ENCODE measurements at places on chromosomes 16 and 17.

GRCh38 chr17:30095507-30096244 is 20.9 kb upstream of the NSRP1 start:
- DNase-seq, result peak; percentile 49

GRCh38 chr16:15650698-15651171 is 690 bp downstream of the NDE1 start:
- DNase-seq, result no peak

- DNase-seq, result no peak
Measured at GRCh38 chr17:7293816-7294613, 424 bp downstream of the YBX2 start.

DNA sequence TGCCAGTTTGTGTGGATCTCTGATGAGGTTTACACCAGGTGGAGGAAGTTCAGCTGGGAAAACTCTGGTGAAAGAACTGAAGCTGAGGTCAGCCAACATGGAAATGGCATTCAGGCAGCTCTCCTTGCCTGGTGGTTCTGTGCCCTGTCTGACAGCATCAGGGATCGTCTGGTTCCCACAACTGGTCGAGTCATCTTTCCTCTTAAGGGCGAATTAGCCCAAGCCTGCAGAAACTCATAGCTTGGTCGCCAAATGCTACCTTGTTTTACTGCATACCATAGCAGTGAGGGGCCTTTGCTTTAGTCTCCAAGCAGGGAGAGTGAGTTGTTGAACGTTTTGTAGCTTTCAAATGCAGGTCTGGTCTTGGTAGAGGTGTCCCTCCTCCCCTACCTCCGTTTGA is 7.2 kb downstream of the PLCG2 start:
- no peak for DNase-seq

- peak; percentile 71 for DNase-seq
Measured at GRCh38 chr16:25126820-25127232, 15.3 kb downstream of the LCMT1 start.

- DNase-seq, result no peak
Measured at GRCh38 chr17:82876149-82876548, 36.3 kb upstream of the ZNF750 start.

GRCh38 chr16:22235839-22236745 is 30.0 kb downstream of the EEF2K start:
- no peak for DNase-seq

GRCh38 chr16:31916056-31916488 is 42.5 kb downstream of the ZNF267 start:
- DNase-seq, result no peak

DNA sequence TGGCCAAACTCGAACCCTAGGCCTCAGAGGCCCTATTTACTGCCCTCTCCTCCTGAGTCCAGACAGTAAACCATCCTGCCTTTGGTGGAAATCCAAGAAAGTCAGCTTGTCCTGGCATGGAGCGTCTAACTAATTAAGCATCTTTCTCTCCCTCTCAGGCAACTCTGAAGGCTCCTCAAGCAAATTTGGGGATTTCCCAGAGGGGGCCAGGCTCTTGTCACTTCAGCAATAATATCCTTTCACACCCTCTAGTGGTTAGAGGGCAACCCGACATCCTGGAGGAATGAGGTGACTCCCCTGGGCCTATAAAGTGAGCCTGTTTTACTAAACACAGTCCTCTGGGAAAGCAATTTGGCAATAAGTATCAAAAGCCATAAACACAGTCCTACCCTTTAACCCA is 60.4 kb downstream of the NOG start:
- DNase-seq, result no peak

GRCh38 chr16:16150117-16150877 is 73.0 kb downstream of the ABCC6 start:
- no peak for DNase-seq

DNA sequence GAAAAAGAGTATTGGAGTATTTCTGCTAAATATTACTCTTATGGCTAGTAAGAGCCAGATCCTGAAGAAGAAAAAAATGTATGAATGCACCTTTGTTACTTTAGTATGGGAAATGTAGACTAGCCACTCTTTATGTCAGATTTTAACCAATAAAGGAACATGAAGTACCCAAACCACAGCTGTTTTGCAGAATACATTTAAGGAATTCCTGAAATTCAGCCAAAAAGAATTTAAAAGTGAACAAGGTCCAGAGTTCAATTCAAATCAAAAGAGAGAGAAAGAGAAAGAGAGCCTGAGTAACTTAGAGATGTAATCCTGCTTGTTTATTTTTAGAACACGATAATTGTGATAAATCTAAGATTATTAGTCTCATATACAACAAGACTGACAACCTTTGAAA is 1.2 kb downstream of the KCNJ16 start:
- no peak for DNase-seq

- DNase-seq, result no peak
Measured at GRCh38 chr17:5429191-5429887, 9.4 kb downstream of the RPAIN start.

DNA sequence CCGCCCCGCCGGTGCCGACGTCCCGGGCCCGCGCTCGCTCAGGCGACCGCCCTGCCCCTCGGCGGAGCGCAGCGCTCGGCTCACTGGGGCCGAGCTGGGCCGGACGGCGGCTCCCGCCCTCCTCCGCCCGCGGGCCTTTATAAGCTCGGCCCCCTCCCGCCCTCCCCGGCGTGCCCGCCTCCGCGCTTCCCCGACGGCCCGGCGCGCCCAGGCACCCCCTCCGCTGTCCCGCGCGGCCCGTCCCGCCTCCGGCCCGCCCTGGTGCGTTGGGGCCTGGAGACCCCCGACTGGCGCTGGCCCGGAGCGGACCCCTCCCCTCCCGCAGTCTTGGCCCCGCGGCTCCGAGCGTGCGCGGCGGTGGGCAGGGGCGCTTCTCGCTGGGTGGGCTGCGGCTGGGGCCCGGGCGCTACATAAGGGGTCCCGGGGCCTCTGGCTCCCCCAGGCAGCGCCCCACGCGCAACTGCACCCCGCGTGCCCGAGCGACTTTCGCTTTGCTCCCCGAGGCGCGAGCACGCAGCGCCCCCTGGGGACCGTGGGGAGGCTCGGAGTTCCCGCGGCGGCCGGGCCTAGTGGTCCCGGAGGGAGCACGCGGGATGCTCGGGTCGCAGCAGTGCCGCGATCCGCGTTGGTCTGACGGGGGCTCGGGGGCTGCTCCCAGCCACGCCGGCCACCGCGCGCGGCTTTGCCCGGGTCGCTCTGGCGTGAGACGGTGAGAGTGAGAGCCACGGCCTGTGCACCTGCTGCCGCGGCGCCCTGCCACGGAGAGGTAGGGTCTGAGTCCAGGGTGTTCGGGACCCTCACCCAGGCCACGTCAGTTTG is at the start of gene PIEZO1:
Gene PIEZO1 (minus strand): TSS at position 115 of the 819 bp plus-strand sequence. CDS start 256 bp downstream, outside the sequence.
- DNase-seq, result no peak

DNA sequence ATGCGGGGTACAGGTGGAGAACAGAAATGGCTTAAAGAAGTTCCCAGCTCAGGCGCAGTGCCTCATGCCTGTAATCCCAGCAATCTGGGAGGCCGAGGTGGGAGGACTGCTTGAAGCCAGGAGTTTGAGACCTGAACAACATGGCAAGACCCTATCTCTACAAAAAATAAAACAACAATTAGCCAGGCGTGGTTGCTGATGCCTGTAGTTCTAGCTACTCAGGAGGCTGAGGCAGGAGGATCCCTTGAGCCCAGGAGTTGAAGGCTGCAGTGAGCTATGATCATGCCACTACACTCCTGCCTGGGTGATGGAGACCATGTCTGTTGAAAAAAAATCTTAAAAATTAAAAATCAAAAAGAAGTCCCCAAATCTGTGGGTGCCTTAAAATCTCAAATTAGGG is 228.3 kb upstream of the WSB1 start:
- DNase-seq, result no peak

DNA sequence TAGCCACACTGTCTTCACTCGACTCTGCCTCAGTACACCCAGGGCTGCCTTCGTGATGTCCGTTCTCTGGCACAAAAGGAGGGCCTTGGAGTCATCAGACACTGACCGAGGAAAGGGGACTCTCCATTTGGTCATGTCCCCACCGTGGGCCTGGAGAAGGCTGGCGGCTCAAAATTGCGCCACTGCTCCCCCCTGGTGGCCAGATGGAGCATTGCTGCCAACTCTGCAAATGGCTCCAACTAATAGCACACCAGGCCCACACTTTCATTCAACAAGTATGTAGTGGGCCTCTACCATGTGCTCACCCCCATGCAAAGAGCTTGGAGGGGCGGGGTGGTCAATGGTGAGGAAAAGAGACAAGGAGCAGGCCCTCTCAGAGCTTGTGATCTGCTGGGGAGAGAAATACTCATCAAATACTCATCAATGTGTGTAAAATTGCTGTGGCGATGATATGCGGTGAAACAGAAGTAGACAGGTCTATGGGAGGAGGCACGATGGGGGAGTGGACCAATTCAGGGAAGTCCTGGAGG is 5.2 kb upstream of the GRIN2C start:
- DNase-seq, result no peak

- DNase-seq, result no peak
Measured at GRCh38 chr17:149897-150584, 12.7 kb downstream of the SCGB1C2 start.

DNA sequence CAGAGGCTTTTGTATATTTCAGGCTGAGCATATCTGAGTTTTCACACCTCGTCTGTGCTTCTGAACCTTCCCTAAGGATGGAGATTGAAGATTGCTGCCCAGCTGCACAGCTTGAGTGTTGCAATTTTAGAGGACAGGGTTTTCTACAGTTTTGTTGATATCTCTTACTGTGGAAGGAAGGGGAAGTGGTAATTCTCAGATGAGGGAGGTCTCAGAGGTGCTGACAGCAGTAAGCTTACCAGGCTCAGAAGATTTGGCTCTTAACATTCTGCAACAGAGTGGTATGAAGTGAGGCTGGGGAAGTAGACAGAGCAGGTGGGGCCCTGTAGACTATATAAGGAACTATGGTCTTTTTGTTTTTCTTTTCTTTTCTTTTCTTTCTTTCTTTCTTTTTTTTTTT is 45.8 kb upstream of the ARHGAP17 start:
- DNase-seq, result no peak

GRCh38 chr17:73624496-73624988 is 19.7 kb downstream of the SDK2 start:
- no peak for DNase-seq

DNA sequence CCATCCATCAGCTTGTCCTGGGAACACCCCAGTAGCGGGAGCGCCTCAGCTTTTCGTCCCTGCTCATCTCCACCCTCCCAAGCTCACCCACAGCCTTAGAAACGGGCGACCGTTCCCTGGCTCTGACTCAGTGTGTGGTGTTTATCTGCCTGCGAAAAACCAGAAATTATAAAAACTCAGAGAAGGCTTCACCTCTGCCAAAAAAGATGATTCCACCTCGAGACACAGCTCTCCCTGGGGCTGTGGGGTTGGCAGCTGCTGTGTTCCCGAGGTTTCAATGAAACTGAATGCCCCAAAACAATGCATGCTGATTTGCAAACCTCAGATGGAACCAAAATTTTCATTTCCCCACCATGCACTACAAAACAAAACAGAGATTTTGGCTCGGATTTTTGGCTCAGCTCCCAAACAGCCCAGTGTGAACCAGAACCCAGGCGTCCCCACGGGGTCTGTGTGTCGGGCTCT is 62.4 kb upstream of the MED9 start:
- DNase-seq, result no peak

- no peak for DNase-seq
Measured at GRCh38 chr17:16415031-16415924, at the start of gene TRPV2. TSS of gene TRPV2 (plus strand) at chr17:16415571. CDS start at chr17:16417669, 2,098 bp downstream.

DNA sequence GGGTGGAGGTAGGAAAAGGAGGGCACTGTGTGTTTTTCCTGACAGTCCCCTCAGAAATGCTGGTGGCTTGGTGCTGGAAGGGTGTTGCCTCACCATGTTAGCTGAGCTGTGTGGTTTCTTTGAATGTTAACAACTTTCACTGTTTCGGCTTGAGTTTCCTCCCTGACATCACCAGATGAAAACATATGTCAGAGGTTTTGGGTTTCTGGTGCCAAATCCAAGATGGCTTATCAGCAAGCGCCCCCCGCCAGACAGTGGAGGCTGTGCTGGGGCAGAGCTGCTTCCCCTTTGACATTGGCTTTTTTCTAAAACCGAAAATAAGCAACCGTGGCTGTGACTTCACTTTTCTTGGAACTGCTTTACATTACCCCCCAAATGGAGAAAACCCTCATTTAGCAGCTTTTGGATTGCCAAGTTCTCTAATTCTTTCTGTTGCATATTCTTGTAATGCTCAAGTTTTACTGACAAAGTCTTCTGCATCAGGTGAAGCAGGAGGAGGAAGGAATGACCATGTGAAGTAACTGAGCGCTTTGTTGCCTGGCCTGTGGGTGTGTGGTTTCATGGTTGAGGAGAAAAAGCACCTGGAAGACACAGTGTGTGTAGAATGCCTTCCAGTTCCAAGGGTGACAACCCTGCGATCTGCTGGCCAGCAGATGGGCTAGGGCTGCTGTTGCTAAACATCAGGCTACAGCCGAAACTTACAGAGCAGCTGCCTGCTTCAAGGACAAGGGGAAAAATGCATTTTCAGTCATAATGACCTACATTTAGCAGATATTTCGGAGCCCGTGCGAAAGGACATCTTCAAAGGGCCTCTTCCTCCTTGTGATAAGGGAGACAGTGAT is 9.7 kb downstream of the RMI2 start:
- DNase-seq, result no peak

DNA sequence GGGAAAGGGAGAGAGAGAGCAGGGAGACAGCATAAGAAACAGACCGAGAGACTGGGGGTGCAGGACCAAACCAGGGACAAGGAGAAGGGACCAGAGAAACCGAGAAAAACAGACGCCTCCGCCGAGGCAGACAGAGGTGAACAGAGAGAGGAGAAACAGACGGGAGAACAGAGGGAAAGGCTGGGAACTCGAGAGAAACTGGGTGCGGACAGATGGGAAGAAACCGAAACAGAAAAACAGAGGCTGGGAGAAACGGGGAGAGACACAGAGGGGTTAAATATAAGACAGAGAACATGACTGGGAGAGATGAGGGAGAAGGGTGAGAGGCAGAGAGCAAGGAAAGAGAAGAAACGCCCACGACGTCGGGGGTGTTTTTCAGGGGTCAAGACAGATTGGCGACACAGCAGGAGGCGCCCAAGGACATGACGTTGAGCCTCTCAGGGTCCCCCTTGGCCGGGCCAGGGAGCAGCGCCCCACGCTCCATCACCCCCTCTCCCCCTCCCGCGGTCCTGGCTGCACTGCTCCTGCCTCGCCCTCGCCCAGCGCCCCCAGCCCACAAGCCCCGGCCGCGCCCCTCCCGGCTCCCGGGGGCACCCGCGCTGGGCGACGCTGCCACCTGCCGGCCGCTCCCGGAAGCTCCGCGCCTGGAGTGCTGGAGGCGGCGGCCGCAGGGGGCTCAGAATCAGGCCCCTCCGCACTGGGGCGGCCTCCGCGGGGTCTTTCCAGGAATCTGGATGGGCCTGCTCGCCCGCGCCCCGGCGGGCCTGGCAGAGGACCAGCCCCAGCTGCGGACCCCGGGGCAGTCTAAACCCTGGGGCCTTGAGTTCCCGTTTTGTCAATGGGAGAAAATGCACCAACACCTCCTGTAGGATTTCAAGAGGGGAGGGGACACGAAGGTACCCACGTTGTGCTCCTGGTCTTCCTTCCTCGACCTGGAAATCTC is 1.3 kb upstream of the TMEM92 start:
- DNase-seq, result no peak

- no peak for DNase-seq
Measured at GRCh38 chr17:45660474-45660873, 123.6 kb upstream of the CRHR1 start.

GRCh38 chr17:55200904-55201303 is 63.9 kb upstream of the HLF start:
- no peak for DNase-seq

GRCh38 chr16:35431829-35432663 is 1972.6 kb downstream of the TP53TG3F start:
- DNase-seq, result no peak

All from AG09309 (cell line).